Muscle of leg (tissue), 16 donors: ENCODE measurements at places on chromosomes 4 and X. TPM values are rescaled to one million over a fixed set of nuclear protein-coding genes. Genes with fewer than 3 reads are reported as not detected.

- no peak for DNase-seq
These were observed 84.0 kb upstream of the IGFBP7 start for GRCh38 chr4:57194068-57194611.

- DNase-seq = peak; percentile 35
These were observed 73.4 kb upstream of the STOX2 start for GRCh38 chr4:183831683-183832082.

Gene FANCB
- 1.6 TPM for polyA plus RNA-seq

Gene YY2
- polyA plus RNA-seq = 2.5 TPM

DNA sequence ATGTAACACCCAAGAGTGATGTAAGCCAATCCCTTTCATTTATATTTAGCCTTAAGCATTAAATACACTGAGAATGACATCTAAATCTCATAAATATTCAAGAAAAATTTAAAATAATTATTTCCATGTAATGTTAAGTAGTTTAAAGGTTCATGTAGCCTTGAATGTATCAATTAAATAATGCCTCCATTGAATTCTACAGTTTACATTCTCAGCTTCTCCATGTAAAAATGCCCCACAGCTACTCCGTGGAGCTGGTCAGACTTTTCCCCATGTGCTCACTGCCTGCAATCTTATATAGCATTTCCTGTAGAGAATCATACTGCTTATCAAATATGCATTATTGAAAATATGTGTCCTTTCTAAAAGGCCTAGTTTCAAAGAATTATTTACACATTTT lies 25.4 kb downstream of the AP1S2 start:
- DNase-seq = no peak

DNA sequence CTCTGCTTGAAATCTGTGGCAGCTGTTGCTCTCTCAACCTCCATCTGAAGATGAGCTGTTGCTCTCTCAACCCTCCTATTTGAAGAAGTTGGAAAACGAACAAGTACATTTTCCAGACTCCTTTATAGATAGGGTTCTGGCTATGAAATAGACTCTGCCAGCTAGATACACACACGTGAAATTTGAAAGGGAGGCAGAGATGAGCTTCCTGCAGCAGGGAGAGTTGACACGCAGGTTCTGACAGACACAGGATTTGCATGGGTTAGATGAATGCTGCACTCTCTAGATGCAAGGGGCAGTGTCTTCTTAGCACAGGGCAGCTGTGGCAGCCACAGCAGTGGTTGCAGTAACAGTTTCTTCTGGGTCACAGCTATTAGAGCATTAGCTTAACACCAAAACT lies 8.0 kb upstream of the PYURF start:
- DNase-seq = no peak

DNA sequence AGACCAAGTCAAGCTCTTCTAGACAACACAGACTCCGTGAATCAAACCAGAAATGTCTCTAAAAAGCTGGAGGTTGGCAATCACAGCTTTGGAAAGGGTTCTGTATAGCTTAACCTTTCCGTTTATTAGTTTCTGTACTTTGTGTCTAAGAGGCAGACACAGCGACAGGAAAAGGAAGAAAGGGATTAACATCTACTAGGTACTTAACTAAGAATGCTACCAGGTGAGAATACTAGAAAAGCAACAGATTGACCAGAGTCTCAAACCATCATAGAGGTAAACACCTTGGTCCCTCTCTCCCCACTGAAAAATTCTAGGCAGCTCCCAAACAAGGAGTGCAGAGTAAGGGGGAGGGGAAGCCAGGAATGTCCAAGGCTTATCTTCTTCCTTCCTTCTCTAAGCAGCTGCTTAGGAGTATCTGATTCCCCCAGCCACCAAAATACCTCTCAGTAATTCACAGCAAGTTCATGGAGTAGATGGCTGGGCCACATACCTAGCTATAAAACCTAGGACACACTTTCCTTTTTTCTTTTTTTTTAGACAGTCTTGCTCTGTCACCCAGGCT lies 80.8 kb downstream of the APBB2 start:
- DNase-seq = peak; percentile 50

Gene UBE2D3
- polyA plus RNA-seq = 278 TPM

- DNase-seq = peak; percentile 95
These were observed 100.5 kb upstream of the TBC1D9 start for GRCh38 chr4:140856621-140857062.

DNA sequence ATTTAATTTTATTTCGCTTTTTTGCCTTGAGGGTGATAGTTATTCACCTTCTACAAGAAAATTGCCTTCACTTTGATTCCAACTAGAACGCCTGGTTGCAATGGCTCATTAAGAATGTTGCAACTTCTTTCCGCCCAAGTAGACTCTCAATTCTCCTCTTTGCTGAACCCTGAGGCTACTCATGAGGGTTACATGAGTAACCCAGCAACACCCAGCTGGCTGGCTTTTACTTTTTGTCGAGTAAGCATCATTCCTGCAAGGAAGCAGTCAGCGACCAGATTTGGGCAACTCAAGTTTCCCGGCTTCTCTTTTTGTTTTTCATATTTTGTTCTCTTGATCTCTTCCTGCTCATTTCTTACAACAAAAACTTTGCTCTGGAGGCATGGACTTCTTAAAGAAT lies 495.4 kb downstream of the PACRGL start:
- DNase-seq = no peak

DNA sequence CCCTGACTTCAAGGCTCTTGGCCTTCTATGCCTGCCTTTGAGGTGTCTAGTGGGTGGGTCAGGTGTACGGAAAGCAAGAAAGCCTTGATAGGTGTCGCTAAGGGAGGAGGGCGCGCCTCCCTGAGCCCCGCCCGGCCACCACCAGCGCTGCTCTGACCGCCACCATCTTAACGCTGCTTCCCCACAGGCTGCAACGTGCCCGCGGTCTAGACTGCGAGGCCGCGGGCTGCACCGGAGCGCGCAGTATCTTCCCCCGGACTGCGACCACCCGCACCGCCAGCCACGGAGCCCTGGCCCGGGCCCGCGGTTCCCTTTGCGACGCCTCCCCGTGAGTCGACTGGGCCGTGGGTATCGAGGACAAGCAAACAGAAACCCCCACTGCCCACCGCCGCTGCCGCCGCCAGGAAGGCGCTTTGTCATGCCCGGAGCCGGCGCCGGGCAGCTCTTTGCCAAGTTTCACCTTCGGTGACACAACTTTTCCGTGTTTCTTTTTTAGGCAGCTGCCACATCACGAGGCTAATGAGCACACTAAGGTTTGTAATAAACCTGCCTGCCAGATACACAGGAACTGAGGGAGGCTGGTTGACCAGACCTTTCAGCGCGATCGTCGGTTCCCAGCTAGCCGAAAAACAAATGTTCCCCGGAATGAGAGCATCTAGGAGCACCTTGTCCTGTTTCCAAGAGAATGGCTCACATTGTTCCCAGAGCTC lies 335.8 kb upstream of the F9 start:
- DNase-seq = peak; percentile 43

GRCh38 chrX:11597479-11597878 lies 68.2 kb downstream of the ARHGAP6 start:
- DNase-seq = no peak

- DNase-seq = peak; percentile 51
These were observed 436.2 kb downstream of the KCNIP4 start for GRCh38 chr4:21512353-21512752.

- peak; percentile 51 for DNase-seq
These were observed 203.8 kb downstream of the AASDH start for GRCh38 chr4:56183344-56183959.

DNA sequence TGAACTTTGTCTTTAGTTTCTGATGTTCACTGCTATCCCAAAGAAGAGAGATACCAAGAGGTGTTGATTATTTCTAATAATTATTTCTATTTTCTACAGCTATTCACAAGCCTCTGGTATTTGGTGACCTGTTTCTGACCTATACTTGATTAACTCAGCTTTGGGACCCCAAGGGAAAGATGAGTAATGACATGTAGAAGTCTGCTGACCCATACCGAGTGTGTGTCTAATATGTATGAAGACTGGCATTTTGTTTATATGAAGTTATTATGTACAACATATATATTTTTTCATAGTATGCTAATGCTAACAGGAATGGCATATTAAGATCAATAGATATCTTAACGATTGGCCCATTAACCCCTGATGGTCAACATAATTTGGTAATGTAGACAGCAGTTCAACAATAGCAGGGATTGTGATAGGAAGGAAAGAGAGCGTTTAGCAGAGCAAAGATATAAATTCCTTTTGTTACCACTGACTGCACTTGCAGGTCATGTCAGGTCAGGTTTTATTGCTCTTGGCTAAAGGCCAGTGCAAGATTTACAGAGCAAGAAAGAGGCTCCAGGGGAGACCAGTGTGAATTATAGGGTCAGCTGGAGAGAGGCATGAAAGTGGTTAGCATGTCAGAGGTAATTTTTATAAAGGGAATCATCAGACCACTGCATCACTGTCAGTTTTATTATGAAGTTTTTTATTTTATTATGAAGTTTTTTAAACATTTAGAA lies 94.7 kb upstream of the DIPK2B start:
- DNase-seq = peak; percentile 18

GRCh38 chr4:60368986-60369385 lies 831.1 kb upstream of the ADGRL3 start:
- no peak for DNase-seq

DNA sequence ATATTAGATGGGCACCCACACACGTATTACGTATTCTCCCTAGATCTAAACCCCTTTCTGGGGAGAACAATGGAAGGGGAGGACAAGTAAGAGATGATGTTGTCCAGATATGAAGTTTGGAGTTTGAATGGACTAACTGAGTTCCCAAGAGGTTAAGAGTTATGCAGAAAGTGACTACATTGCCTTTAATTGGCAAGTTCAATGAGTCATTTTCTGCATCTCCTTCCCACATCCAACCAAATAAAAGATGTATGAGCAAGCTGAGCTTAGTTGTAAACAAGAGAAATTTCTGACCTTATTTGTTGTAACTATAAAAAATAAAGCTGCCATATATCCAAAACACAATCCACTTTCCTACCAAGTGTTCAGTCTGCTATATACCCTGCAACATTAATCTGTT lies 50.5 kb downstream of the TIGD2 start:
- no peak for DNase-seq

GRCh38 chr4:47536966-47537365 lies 51.9 kb downstream of the ATP10D start:
- DNase-seq = no peak

DNA sequence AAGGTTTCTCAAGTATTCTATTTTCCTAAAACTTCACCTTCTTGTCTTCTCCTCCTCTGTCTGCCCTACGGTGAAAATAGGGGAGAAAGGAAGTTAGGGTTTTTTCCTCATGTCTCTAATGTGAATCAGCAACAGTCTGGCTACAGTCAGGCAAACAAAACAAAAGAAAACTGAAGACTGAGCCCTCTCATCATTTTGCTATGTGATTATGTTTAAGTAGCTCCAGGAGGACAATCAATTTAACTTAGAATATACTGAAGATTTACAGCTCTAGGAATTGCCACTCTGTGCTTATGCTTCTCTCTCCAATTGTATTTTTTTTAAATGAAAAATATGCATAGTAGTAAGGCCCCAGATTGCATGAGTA lies 316.2 kb downstream of the GPAT3 start:
- no peak for DNase-seq

Gene CFAP99
- polyA plus RNA-seq = 0.13 TPM

- no peak for DNase-seq
These were observed 79.8 kb downstream of the LCORL start for GRCh38 chr4:17941731-17942130.

- peak; percentile 86 for DNase-seq
These were observed at the start of gene PPARGC1A for GRCh38 chr4:23889814-23890341. Gene PPARGC1A (minus strand): TSS chr4:23890047. CDS start chr4:23889957, 90 bp downstream.

GRCh38 chrX:115936008-115936407 lies 234.5 kb upstream of the AGTR2 start:
- DNase-seq = no peak

DNA sequence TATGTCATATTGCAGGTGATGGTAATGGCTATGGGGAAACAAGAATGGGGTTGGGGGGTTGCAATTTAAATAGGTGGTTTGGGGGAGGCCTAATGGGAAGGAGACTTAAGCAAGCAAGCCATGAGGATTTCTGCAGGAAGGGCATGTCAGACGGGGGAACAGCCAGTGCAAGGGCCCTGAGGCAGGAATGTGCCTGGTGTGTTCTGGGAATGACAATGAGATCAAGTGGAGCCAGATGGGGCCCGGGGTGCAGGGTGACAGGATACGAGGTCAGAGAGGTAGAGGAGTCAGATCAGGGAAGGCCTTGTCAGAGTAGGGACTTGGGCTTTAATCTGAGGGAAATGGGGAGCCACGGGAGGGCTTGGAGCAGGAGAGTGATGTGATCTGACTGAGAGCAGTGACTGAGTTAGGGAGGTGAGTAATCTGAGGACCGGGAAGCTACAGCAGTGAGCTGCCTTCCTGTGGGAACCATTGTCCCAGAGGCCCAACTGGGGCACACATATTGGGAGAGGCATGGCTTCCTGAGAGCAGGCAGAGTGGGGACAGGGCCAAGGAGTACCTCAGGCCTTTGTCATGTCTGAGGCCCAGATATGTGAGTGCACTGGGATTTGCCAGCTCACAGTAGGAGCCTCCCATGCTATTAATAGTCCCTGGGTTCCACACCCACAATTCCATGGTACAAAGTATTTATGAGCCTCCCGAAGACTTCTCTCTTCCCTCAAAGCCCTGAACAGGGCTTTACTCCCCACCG lies 139.8 kb downstream of the BCOR start:
- no peak for DNase-seq

DNA sequence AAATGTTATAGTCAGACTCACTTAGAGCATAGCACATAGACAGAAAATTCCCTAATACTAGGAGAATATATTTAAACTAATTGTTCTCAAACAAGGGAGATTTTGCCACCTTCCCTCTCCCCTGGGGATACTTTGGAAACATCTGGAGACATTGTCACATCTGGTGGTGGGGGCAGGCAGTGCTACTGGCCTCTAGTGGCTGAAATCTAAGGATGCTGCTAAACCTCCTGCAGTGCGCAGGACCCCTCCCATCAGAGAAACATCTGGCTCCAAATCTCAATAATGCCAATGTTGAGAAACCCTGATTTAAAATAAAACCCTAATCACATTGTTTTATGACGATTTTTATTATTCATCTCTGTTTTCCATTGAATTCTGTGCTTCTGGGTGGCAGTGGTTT lies 244.9 kb downstream of the FRMPD4 start:
- no peak for DNase-seq

GRCh38 chr4:44679060-44679459 lies 840 bp downstream of the GUF1 start:
- no peak for DNase-seq

- DNase-seq = no peak
These were observed 64.5 kb downstream of the DKK2 start for GRCh38 chr4:106971636-106972035.

GRCh38 chr4:47120783-47121182 lies 89.4 kb downstream of the GABRB1 start:
- DNase-seq = no peak
